ENCODE measurements at places on chromosomes 16 and 17.

DNA sequence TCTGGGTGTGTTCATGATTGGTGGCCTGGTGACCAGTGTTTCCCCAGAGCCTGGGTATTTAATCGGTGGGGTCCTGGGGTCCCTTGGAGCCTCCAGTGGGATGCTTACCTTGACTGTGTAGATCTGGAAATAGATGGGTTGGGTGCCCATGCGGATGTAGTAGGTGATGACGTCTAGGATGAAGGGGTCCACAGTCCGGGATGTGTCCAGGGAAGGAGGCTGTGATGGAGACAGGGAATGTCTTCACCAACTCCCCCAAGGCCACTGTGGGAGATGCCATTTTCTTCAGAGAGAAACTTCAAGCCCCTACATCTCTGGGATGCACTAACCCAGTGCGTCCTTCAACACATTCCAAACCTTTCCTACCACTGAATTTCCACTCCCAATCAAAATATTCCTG is 24.1 kb upstream of the MFSD6L start:
- DNase-seq, result no peak

GRCh38 chr16:77555791-77556190 is 121.0 kb upstream of the ADAMTS18 start:
- no peak for DNase-seq

DNA sequence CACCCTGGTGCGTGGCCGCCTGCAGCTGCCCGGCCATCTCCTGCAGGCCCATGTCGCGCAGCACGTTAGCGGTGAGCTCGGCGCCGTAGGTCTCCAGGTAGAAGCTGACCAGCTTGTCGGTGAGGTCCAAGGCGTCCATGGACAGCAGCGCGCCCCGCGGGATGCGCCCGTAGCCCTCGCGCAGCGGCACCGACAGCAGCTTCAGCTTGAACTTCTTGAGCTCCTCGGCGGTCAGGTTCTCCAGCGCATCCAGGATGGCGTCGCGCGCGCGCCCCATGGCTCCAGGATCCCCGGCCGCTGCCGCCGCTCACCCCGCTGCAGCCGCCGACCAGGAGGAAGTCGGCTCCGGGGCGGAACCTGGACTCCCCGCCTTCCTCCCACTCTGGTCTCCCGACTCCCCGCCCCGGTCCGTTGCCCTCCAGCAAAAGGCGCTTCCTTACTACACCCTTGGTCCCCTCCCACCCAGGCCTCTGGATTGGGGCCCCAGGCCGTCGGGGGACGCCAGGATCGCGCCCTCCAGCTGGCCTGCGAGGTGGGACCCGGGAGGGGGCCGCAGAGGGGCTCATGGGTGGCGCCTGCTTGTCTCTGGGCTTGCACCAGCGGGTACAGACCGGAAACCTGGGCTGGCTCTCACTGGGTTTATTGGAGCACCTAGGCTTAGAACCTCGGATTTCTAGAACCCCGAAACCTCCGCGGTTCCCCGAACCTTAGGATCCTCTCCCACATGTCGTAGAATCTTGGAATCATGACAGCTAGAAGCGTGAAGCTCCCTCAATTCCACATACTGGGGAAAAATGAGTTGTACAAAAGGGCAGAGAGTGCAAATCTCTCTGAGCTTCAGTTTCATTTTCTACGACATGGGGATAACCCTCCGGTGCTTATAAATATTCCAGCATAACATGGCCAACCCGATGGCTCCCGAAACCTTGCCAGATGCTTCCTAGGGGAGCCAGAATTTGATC is at the start of gene PYCARD:
Gene PYCARD (minus strand): TSS at position 347 of the 962 bp plus-strand sequence. CDS start 70 bp downstream, at position 277.
- DNase-seq, result no peak

GRCh38 chr16:46828292-46828691 is 2.7 kb downstream of the C16orf87 start:
- no peak for DNase-seq

DNA sequence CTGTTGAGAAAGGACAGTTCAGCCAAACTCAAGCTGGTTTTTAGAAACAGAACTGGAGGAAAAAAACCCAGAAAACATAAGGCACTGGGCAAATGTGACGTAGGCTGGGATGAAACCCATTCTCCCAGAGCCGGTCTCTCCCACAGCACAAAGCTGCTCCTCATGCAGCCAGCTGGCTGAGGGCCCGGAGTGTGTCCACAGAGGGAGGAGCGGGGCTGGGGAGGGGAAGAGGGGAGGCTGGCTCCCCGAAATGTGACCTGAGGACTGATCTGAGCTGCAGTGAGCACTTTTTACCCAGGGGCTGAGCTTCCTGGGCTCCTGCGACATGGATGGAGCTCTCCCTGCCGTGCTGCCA is 20.8 kb downstream of the FOXF1 start:
- peak; percentile 77 for DNase-seq

GRCh38 chr16:12207939-12208338 is 231.4 kb downstream of the SNX29 start:
- no peak for DNase-seq

DNA sequence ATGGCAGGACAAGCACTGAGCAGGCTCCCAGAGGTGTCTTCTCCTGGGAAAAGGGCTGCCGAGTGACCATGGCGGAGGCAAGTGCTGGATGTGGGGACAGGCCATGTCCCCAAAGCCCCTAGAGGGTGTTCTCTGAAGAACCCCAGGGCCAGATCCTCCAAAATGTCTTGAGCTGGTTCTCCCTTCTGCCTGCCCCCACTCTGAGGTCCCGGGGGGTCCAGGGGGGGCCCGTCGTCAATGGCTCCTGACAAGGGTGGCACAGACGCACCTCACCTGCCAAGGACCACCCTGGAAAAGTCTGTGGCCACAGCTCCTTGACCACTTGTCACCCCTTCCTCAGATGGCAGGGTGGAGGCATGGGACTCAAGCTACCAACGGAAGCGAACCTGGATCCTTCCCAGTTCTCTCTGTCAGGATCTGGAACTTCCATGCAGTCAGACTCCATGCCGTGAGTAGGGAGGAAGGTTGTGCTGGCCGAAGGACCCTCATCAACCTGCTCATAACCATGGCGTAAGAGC is 2.3 kb upstream of the MYO1C start:
- no peak for DNase-seq

DNA sequence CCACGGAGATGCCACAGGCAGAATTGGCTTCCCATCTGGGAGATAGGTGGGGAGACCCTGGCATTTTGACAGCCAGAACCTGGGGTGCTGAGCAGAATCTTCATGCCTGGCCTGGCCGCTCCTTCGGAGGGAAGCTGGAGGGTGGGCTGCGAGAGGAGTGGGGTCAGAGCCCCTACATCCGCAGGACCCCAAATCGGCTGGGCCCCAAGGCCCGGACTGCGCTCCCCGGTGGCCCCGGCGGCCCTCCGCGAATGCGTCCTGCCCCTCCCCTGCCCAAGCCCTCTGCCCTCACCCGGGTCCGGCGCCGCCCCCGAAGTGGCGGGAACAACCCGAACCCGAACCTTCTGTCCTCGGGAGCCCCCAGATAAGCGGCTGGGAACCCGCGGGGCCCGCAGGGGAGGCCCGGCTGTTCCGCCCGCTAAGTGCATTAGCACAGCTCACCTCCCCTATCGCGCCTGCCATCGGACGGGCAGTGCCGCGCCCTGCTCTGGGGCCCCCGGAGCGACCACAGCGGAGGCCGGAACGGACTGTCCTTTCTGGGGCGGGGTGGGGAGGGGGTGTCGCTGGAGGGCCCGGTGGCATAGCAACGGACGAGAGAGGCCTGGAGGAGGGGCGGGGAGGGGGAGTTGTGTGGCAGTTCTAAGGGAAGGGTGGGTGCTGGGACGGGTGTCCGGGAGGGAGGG is 850 bp upstream of the PNMT start:
- peak; percentile 21 for DNase-seq

DNA sequence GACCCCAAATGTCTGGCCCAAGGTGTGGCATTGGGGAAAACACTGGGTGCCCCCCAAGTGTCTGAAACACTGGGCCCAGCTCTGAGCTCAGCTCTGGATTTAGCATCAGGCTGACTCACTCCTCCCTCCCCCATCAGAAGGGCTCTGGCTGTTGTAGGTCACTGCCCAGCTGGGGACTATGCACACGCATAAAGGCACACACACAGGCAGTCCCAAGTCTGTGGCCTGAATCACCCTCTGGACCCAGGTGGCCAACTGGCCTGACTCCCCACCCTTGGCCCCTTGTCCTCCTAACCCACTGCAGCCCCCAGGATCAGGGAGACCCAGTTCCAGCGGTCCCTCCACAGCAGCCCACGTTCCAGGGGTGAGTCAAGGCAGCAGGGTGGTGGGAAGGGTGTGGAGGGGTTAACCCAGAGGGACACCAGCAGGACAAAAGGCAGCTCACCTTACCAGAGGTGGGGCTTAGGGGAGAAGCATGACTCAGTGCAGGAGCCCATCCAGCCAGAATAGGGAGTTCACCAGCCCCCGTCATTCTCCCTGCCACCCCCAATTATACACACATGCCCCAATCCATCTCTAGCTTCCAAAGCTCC is 47.0 kb downstream of the MYO18A start:
- DNase-seq, result peak; percentile 22

GRCh38 chr16:17459903-17460521 is 10.7 kb downstream of the XYLT1 start:
- no peak for DNase-seq

DNA sequence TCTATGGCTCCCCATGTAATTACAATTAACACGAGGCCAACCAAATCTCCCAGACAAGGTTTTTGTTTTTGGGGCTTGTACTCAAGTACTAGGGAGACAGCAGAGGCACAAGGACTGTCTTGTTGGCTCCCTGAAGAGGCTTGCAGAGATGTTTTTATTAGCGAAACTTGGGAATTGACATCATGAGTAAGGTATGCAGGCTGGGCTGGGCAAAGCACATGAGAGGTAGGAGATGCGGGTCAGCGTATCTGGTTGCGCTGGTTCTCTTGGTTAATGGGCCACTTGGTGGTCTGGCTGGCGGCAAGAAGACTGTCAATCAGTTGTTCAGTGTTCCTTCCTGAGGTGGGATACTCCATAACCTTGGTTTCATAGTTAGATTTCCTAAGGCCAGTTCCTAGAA is 28.9 kb downstream of the LCMT1 start:
- DNase-seq, result no peak

GRCh38 chr16:87076950-87077749 is 240.0 kb downstream of the C16orf95 start:
- no peak for DNase-seq

DNA sequence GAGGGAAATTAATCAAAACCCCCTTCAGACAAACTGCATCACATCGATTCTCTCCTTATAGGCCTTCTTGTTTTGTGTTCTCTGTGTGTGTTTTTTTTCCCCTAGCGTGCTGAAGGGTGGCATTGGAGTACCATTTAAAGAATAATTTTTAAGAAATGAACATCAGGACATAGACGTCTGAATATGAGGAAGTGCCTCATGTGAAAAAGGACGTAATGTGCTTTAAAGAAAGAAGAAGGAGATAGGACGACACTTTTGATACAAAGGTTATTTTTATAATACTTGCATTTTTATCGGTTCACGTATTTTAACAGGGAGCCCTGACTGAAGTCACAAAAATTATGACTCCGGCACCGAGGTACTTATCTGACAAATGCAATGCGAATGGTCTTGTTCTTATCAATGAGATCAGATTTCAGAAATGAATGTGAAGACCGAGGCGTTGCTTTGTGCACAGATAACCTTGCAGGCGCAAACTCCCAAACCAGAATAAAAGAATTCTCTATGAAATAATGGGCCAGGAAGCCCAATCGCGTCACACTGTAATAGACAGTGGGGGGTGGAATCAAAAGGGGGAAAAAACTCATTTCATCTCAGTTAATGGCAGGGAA is 606.3 kb downstream of the MAF start:
- no peak for DNase-seq

DNA sequence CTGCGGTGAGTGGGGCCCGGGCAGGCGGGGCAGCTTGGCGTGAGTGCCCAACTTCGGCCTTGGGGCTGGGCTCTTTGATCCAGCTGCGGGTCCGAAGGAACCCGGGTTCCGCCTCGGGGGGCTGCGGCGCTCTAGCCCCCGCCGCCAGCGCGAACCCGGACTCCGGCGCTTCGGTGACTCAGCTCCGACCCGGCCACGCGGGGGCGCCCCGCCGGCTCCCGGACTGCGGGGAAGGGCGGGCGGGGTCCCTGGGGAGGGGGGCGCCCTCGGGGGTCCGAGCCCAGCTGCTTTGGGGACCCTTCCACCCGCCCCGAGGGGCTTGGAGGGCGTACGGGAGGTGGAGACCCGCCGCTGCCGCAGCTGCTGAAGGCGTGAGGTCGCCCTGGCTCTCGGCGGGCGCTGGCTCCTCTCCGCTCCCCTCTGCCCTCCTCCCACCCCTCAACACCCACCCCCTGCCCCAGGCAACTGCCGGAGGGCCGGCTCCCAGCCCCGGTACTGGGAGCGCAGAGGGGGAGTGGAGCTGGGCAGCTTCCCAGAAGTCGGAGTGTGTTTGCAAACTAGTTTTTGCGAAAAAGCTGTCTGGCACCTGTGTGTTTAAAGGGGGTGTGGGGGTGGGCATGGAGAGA is 516 bp downstream of the CPNE2 start:
- DNase-seq, result peak; percentile 56

DNA sequence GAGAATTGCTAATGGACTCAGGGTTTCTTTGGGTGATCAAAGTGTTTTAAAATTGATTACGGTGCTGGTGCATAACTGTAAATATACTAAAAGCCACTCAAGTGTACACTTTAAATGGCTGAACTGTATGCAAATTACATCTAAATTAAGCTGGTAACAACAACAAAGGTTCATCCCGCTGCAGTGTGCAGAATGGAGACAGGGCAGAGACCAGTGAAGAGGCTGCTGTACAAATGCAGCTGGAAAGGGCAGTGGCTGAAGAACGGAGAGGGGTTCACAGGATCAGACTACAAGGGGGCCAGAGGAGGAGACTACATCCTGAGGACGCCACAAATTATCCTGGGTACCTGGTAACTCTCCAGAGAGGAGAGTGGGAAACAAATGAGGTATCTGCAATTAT is 9.0 kb upstream of the ITGAE start:
- no peak for DNase-seq

DNA sequence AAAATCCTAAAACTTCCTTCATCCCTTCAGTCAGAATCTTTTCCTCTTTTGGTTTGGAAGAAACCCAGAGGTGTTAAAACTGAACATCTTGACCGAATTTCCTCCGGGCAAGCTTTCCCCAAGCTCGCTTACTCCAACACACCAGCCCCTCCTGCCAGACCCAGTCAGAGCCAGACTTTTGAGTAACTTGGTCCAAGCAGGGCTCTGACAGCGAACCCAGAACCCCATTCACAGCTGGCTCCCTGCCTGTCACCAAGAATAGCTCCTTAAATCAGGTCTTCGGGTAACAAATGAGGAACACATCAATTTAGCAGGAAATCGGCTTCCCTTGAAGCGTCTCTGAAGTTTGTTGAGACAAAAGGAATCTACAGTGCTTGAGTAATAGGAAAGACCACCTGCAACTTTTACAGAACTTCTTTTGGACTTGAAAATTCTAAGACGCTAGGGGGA is 27.3 kb downstream of the GAS7 start:
- DNase-seq, result peak; percentile 41

DNA sequence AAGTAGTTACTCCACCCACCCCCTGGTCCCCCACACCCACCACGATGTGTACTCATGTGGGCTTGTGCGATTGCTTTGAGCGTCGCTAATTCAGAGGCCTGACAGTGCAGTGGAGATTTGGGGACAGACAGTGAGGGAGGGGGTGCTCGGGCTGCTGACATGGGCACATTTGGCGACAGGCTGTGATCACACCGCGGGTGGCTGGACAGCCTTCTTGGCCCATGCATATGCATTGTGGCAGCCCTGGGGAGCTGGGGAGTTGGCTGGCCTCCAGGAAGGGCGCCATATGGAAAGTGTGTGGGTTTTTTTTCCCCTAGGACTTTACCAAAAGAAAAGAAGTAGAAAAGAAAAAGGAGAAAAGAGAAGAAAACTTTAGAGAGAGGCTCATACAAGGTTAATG is 275.5 kb upstream of the N4BP1 start:
- DNase-seq, result no peak

Measured in anterior cingulate cortex (tissue), 58 donors.